ENCODE measurements at places on chromosomes 6 and 20.

- no peaks in the 10 kb centered on the region for H3K27me3 ChIP-seq
- no peak for DNase-seq
These were observed 16.5 kb downstream of the CST9L start for GRCh38 chr20:23551786-23552185.

GRCh38 chr6:3423439-3424184, 33.2 kb downstream of the SLC22A23 start:
- H3K4me1 ChIP-seq = no peaks in the 10 kb centered on the region
- DNase-seq = no peak
- H3K27me3 ChIP-seq = no peaks in the 10 kb centered on the region
- no peak overlapping the region for H3K4me3 ChIP-seq

- no peaks in the 10 kb centered on the region for H3K4me1 ChIP-seq
- DNase-seq = no peak
- H3K36me3 ChIP-seq = no peaks in the 10 kb centered on the region
- no peak overlapping the region for H3K27ac ChIP-seq
- no peaks in the 10 kb centered on the region for H3K27me3 ChIP-seq
These were observed 128.9 kb upstream of the NAA20 start for GRCh38 chr20:19888269-19888671.

DNA sequence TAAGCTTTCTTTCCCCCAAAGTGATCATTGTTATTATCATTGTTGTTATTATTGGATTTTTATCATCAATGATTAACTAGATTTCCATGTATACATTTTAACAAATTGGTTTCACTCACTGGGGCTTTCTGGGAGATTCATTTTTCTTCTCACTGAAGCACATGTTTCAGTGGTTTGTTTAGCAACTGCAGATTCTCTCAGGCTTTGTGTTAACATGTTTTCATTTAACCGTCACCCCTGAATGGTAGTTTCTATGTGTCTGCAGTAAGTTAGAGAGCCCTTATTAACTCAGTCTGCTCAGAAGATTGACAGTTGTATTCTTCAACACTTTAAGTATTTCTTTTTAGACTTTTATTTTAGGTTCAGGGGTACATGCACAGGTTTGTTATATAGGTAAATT, 12.4 kb downstream of the ZKSCAN4 start:
- H3K27ac ChIP-seq = no peak overlapping the region
- no peak for DNase-seq
- H3K36me3 ChIP-seq = no peaks in the 10 kb centered on the region
- H3K4me1 ChIP-seq = no peaks in the 10 kb centered on the region
- no peak overlapping the region for H3K4me3 ChIP-seq

DNA sequence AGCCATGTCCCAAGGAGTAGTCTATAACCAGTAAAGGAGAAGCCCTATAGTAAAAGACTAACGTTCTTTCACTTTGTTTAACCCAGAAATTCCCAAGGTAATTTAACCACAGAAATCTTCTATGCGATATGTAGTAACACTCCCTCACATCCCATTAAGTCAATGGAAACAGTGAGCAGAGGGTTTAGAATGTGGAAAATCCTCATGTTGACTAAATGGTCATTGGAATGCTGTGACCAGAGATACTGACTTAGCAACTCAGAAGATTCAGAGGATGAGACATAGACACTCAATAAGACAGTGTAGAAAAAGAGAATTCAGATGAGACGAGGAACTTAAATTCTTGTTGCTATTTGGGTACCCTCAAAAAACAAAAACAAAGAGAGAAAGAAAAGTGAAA, 562.2 kb upstream of the NOX3 start:
- no peak for DNase-seq
- H3K4me1 ChIP-seq = no peaks in the 10 kb centered on the region
- no peak overlapping the region for H3K27ac ChIP-seq
- no peaks in the 10 kb centered on the region for H3K36me3 ChIP-seq
- no peaks in the 10 kb centered on the region for H3K27me3 ChIP-seq

GRCh38 chr20:21101932-21102575, 4.1 kb downstream of the LINC00237 start:
- H3K27ac ChIP-seq = no peak overlapping the region
- H3K4me3 ChIP-seq = peak overlapping the region; percentile 49
- no peaks in the 10 kb centered on the region for H3K36me3 ChIP-seq
- H3K27me3 ChIP-seq = peaks cover 92% of the 10 kb centered on the region
- no peak for DNase-seq

DNA sequence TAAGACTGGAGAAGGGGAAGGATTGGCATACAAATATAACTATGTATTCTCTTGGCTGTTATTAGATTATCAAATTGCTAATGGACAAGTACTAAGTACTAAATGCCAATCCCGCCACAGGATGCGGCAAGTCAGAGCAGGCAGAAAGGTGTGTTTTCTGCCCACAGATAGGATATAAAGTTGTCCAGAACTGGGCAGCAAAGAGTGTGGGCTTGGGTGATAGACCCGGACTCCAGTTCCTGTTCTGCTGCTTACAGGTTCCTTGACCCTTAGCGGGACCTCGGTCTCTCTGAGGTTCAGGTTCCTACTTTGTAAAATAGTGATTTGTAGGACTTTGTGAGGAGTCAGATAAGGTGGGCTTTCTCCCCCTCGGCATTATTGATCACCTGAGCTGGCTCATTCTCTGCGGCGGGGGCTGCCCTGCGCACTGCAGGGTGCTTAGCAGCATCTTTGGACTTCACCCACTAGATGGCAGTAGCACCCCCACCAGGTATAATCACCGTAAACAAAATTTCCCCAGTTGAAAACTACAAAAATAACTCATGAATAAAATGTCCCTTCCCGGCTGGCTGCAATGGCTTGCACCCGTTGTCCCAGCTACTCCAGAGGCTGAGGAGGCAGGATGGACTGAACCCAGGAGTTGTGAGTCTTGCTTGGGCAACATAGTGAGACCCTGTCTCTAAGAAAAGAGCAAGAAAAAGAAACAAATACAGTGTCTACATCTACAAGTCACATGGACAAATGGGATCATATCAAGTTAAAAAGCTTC, 193.1 kb downstream of the DOK5 start:
- H3K36me3 ChIP-seq = no peaks in the 10 kb centered on the region
- DNase-seq = no peak
- no peak overlapping the region for H3K27ac ChIP-seq
- H3K27me3 ChIP-seq = peaks cover 3% of the 10 kb centered on the region

DNA sequence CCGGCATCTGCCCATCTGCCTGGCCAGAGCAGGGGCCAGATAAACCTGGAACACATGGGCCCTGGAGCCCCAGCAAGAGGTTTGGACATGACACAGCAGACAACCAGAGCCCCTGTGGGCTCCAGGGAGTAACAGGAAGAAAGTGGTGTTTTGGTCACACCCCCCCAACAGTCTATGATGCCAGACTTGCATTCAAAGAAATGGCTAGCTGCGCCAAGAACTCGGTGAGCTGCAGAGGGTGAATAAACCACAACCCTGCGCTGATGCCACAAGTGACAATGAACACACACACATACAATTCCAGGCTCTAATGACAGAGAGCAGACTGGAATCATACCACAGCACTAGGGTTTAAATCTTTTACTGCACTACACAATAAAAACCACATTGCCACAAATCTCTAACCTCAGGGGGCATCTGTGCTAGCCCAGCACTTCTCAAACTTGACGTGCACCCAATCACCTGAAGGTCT, 34.0 kb downstream of the TRERF1 start:
- H3K27me3 ChIP-seq = no peaks in the 10 kb centered on the region
- no peaks in the 10 kb centered on the region for H3K36me3 ChIP-seq

DNA sequence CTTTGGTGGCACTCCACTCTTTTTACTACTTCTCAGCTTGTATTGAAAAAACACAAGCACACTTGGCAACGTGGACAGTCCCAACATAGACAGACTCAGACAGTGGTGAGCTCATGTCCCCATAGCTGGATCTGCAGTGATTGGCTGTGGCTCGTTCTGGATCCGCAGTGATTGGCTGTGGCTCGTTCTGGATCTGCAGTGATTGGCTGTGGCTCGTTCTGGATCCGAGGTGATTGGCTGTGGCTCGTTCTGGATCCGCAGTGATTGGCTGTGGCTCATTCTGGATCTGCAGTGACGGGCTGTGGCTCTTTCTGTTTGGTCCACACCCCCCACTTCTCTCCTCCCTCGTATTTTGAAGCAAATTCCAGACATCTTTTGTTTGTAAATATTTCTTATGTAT, 28.0 kb downstream of the OSBPL2 start:
- peaks cover 46% of the 10 kb centered on the region for H3K36me3 ChIP-seq
- H3K4me1 ChIP-seq = no peaks in the 10 kb centered on the region
- no peak overlapping the region for H3K27ac ChIP-seq
- DNase-seq = no peak
- no peak overlapping the region for H3K4me3 ChIP-seq

GRCh38 chr6:44734886-44735629, 347.6 kb downstream of the CDC5L start:
- H3K27me3 ChIP-seq = no peaks in the 10 kb centered on the region
- H3K36me3 ChIP-seq = no peaks in the 10 kb centered on the region
- DNase-seq = no peak
- H3K4me3 ChIP-seq = no peak overlapping the region
- no peaks in the 10 kb centered on the region for H3K4me1 ChIP-seq

- no peaks in the 10 kb centered on the region for H3K36me3 ChIP-seq
- peaks cover 18% of the 10 kb centered on the region for H3K27me3 ChIP-seq
- DNase-seq = no peak
- H3K4me3 ChIP-seq = no peak overlapping the region
- no peak overlapping the region for H3K27ac ChIP-seq
- H3K4me1 ChIP-seq = no peaks in the 10 kb centered on the region
These were observed 4.9 kb upstream of the ANKRD60 start for GRCh38 chr20:58233393-58233792.

DNA sequence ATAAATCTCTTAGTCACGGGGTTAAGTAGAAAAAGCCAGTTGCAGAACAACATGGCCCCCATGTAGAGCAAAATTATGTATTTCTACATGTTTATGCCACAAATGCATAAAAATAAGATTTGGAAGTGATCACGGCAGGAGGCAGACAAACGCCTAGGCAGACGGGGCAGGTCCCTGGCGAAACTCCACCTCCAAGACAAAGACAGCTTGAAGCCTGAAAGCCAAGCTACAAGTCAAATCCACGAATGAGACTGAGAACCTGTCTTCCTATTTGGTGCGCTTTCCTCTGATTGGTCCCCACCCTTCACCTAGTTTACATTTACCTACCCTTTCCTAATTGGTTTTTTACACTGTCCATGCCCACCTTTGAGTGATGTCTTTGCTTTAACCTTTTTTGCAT, 28.7 kb upstream of the AHCY start:
- no peaks in the 10 kb centered on the region for H3K4me1 ChIP-seq
- H3K36me3 ChIP-seq = no peaks in the 10 kb centered on the region
- no peak for DNase-seq
- H3K4me3 ChIP-seq = no peak overlapping the region
- H3K27me3 ChIP-seq = no peaks in the 10 kb centered on the region
- no peak overlapping the region for H3K27ac ChIP-seq

GRCh38 chr6:115270953-115271352, 789.7 kb downstream of the FRK start:
- H3K4me3 ChIP-seq = no peak overlapping the region
- H3K27me3 ChIP-seq = no peaks in the 10 kb centered on the region
- H3K4me1 ChIP-seq = no peaks in the 10 kb centered on the region

DNA sequence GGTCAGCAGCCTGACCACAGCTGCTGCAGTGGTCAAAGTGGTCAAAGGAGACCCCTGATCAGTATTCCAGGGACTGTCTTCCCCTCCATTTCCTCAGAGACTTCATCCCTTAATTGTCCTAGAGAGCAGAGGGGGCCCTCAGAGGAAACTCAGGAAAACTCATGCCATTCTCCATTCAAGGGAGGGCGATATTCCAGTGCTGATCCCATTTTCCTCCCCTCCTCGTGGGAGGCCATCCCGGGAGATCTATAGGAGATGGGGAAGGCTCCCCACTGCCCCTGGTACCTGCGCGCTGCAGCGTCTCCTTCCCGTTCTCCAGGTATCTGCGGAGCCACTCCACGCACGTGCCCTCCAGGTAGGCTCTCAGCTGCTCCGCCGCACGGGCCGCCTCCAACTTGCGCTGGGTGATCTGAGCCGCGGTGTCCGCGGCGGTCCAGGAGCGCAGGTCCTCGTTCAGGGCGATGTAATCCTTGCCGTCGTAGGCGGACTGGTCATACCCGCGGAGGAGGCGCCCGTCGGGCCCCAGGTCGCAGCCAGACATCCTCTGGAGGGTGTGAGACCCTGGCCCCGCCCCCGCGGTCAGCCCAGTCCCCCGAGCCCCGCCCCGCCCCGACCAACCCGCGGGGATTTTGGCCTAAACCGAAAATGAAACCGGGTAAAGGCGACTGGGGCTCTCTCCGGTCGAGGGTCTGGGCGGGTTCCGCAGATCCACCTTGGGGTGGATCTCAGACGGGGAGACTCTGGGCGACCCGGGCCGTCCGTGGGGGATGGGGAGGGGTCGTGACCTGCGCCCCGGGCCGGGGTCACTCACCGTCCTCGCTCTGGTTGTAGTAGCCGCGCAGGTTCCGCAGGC, 878 bp downstream of the HLA-C start:
- H3K4me1 ChIP-seq = peaks cover 32% of the 10 kb centered on the region
- peak; percentile 68 for DNase-seq
- H3K36me3 ChIP-seq = peaks cover 37% of the 10 kb centered on the region
- H3K27ac ChIP-seq = peak overlapping the region; percentile 99

GRCh38 chr6:62615366-62616015, 329.5 kb upstream of the KHDRBS2 start:
- H3K27ac ChIP-seq = no peak overlapping the region
- no peak for DNase-seq
- no peaks in the 10 kb centered on the region for H3K36me3 ChIP-seq
- H3K4me3 ChIP-seq = no peak overlapping the region
- no peaks in the 10 kb centered on the region for H3K4me1 ChIP-seq

GRCh38 chr6:39956936-39957335, 22.7 kb upstream of the MOCS1 start:
- DNase-seq = no peak
- no peaks in the 10 kb centered on the region for H3K27me3 ChIP-seq
- H3K27ac ChIP-seq = no peak overlapping the region
- no peak overlapping the region for H3K4me3 ChIP-seq
- H3K36me3 ChIP-seq = no peaks in the 10 kb centered on the region

- H3K36me3 ChIP-seq = peaks cover 61% of the 10 kb centered on the region
- no peak for DNase-seq
- H3K4me3 ChIP-seq = no peak overlapping the region
- no peak overlapping the region for H3K27ac ChIP-seq
- no peaks in the 10 kb centered on the region for H3K4me1 ChIP-seq
These were observed 7.2 kb downstream of the ACTR5 start for GRCh38 chr20:38755324-38755910.

GRCh38 chr6:51949526-51949925, 137.9 kb downstream of the PKHD1 start:
- H3K4me3 ChIP-seq = no peak overlapping the region
- no peaks in the 10 kb centered on the region for H3K27me3 ChIP-seq
- H3K4me1 ChIP-seq = no peaks in the 10 kb centered on the region
- no peaks in the 10 kb centered on the region for H3K36me3 ChIP-seq
- no peak overlapping the region for H3K27ac ChIP-seq

- DNase-seq = no peak
- no peak overlapping the region for H3K27ac ChIP-seq
- H3K4me1 ChIP-seq = peaks cover 6% of the 10 kb centered on the region
- no peaks in the 10 kb centered on the region for H3K36me3 ChIP-seq
- H3K4me3 ChIP-seq = peak overlapping the region; percentile 17
These were observed 28.3 kb upstream of the KIF3B start for GRCh38 chr20:32249030-32249738.

- H3K27me3 ChIP-seq = no peaks in the 10 kb centered on the region
- H3K4me3 ChIP-seq = no peak overlapping the region
- DNase-seq = no peak
- H3K27ac ChIP-seq = no peak overlapping the region
- H3K4me1 ChIP-seq = no peaks in the 10 kb centered on the region
These were observed 78.4 kb downstream of the GFRAL start for GRCh38 chr6:55405474-55406235.
